Common myeloid progenitor, CD34-positive (primary cell): ENCODE measurements at places on chromosomes 11 and 22.

GRCh38 chr11:123132881-123133280 is 62.2 kb downstream of the CLMP start:
- DNase-seq = no peak

DNA sequence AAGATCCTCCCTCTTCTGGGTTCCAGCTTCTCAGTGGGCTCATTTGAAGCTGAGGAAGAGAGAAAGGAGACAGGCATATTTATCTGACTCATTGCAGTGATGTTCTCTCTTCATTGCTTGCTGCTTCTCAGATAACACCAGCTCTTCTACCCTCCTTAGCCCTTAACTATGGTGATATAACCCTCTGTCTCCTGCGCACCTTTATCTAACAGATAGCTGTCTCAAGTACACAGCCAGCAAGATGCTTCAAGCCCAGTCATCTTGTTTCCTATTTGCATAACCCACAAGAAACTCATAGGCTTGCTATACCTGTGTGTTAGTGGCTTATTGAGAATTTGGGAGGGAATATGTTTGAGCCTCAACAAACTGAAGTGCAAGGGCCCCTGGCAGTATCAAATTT is 12.6 kb downstream of the PRSS23 start:
- no peak for DNase-seq

DNA sequence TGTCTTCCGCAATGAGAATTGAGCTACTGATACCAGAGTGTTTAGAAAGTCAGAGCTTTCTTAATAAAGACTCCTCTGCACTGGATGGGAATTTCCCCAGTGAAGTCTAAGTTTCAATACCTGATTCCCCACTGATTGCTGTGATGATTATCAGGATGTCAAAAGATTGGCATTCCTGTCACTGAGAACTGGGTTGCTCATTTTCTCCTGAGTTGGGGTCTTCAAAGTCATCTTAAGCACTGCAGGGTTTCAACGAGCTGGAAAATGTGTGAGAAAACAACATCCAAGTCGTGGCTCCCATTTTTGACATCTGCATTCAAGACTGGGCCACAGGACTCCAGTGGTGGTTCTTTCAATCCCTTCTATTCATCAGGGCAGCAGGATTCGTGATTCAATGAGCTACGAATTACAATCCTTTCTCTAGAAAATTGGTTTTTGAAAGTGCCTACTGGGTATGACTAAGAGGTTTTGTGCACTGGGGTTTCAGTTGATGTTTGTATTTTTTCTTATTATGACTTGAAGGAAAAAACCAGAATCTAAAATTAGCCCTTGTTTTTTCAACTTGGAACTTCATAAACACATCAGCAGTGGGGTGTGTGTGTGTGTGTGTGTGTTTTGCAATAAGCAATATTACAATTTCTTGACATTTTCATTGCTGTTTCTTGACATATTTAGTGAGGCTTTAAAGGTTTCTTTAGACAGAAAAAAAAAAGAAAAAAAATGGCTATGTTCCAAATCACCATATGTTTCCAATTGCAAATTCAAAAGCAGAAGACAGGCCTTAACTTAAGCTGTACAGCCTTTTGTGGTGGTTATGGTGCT is 233.0 kb downstream of the FAM76B start:
- DNase-seq = peak; percentile 59

- no peak for DNase-seq
Measured at GRCh38 chr11:85307366-85307765, 319.8 kb downstream of the DLG2 start.

GRCh38 chr22:43275545-43276317 is 67.4 kb downstream of the SCUBE1 start:
- no peak for DNase-seq

- DNase-seq = peak; percentile 33
Measured at GRCh38 chr11:67211656-67212436, 54.4 kb upstream of the GRK2 start.

GRCh38 chr22:30426388-30427353 is 1.1 kb downstream of the MTFP1 start:
- DNase-seq = peak; percentile 81

GRCh38 chr11:27358296-27358695 is 4.7 kb downstream of the CCDC34 start:
- DNase-seq = no peak

DNA sequence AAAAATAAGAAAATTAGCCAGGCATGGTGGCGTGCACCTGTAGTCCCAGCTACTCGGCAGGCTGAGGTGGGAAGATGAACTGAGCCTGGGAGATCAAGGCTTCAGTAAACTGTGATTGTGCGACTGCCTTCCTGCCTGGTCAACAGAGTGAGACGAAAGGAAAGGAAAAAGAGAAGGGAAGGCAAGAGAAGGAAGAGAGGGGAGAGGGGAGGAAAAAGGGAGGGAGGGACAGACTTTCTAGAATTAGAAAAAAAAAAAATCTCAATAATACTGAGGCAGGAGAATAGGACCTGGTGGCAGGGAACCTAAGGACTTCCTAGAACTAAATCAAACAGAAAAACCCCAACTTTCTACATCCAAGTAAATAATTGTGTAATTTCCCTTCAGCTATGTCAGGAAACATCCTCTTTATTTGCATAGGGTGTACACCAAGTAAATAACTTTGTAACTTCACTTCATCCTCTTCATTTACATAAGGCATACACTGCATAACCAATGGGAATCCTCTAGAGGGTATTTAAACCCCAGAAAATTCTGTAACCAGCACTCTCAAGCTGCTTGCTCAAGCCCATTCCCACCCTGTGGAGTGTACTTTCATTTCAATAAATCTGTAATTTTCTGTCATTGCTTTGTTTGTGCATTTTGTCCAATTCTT is 8.7 kb downstream of the SBF2 start:
- no peak for DNase-seq

- DNase-seq = no peak
Measured at GRCh38 chr22:42684462-42685195, 35.4 kb upstream of the CYB5R3 start.

GRCh38 chr11:127995921-127996320 is 591.4 kb downstream of the ETS1 start:
- no peak for DNase-seq
